Activated gamma-delta T cell treated with Interleukin-2 at 50 U/mL for 16 hours (primary cell): ENCODE measurements at places on chromosomes 4 and X.

DNA sequence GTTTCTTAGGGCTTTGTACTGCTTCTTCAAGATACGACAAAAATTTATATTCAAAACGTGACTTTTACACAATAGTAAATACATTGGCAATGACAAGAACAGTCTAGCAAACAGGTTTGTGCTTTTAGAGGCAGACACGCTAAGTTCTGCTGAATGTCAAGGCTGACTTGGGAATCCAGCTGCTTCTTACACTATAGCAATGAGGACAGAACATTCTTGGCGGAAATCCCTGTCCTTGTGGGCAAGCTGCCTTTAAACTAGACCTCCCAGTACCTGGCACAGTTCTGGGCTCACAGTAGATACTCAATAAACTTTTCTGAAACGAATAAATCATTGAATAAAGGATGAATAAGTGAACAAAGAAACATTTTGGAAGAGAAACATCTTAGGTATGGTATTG lies 148.2 kb downstream of the RASL11B start:
- DNase-seq, result no peak

GRCh38 chr4:74370912-74371311 lies 6.0 kb downstream of the EREG start:
- DNase-seq, result no peak

- DNase-seq, result no peak
These were observed 134.2 kb downstream of the PWWP3B start for GRCh38 chrX:106302304-106302703.

GRCh38 chr4:174088795-174089194 lies 194.7 kb downstream of the FBXO8 start:
- no peak for DNase-seq

GRCh38 chr4:66590488-66591215 lies 920.4 kb upstream of the EPHA5 start:
- DNase-seq, result no peak

DNA sequence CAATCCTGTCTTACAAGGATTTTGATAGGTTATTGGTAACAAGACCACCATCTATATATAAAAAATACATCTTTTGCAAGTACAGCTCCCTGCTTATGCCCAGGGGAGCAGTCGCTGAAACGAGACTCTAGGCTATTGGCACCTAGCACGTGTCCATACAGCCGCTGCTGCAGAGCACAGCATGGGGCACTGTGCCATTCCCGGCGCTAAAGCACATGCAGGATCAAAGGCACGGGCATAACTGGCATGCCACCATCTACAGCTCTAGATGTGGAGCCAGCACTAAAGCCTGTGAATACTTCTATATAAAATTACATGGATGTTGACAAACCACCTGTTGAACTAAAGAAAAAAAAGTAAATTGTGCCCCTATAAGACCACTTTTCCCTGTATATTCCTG lies 144.8 kb downstream of the COL25A1 start:
- no peak for DNase-seq
